ENCODE measurements at places on chromosomes 16 and 17. TPM values are rescaled to one million over a fixed set of nuclear protein-coding genes. Genes with fewer than 3 reads are reported as not detected.
A peak's percentile ranks its signal among the peaks of the same experiment; 100 is the strongest.

Gene MFAP4
- 119 TPM for total RNA-seq

Gene TBC1D3E
- total RNA-seq, result not detected

Gene RASD1
- 5.8 TPM for total RNA-seq

Gene CHD9NB
- total RNA-seq, result 2.2 TPM

Gene MT1B
- not detected for total RNA-seq

Gene MGAT5B
- 1.7 TPM for total RNA-seq

Gene EVI2A
- total RNA-seq, result 2.7 TPM

Gene TSNAXIP1
- total RNA-seq, result 2.5 TPM

Gene SOX9
- total RNA-seq, result 21.4 TPM

DNA sequence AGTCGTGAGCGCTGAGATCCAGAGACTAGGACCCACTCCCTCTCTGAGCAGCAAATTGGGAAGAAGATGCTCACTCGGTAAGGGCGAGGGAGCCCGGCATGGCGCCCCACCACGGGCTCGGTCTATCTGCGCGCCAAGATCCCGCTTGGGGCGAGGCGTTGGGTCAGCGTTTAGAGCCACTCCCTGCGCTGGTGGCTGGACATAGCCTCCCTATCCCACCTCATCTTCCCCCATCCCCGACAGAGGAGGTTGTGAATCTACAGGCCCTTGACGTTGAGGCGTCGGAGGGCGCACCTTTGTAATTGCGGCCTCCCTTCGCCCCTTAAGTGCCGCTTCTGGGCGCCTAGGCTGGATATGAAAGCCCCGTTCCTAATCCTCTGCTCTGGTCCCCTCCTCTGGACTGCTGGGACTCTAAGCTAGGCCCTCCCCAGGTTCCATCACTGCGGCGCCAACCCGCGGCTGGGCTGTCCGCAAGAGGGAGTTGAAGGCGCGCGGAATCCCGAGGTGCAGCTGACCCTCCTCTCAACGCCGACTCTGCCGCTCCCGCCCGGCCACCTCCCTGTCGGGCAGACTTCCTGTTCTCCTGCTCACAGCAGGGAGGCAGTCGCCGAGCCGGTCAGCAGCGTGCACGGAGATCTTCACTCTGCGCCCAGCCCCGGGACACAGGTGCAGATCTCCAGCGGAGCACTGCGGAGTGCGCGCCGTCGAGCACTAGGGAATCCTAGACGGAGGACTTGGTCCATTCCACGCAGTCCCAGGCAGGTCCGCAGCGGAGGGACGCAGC lies 16.1 kb upstream of the HOXB9 start:
- no peak for DNase-seq

- no peak for DNase-seq
These were observed 68.0 kb downstream of the CBLN1 start for GRCh38 chr16:49213594-49213993.

- DNase-seq, result no peak
These were observed 21.5 kb downstream of the DCAF7 start for GRCh38 chr17:63571632-63572310.

DNA sequence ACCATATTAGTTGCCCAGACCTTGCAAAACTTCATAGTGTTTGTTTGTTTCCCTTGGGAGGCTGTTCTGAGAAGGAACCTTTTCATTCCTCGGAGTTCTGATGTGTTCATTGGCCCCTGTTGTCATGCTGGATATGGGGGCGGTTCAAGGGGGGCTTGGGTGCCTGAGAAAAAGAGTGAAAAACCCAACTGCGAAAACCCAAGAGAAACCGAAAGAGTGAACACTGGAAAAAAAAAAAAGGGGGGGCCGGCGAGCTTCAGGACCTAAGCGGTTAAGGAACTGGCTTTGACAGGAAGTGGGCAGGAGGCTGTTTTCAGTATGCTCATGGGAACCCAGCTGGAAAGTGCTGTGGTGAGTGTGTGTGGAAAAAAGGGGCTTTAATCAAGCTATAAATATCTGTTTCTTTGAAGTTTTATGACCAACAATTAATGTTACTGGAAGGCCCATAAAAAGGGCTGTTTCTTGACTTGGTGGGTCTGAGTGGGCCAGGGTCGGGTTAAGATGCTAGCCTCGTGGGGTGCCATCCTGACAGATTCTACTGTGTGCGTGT lies 510.7 kb downstream of the MAF start:
- DNase-seq, result no peak

DNA sequence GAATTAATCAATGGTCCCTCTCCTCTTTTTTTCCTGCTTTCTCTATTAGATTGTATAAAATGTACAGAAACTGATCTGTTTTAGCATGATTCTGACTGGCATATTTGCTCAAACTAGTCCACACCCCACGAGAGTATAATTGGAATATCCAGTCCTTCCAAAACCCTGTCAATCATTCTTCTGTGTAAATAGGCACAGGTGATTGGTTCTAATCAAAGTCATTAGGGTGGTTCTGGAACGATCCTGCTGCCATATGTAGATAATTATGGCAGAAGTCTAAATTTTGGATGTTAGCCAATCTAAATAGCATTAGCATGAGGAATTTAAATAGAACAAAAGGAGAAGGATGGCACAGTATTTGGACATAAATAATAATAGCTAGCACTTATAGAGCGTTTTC lies 165.7 kb downstream of the SHISA6 start:
- no peak for DNase-seq

DNA sequence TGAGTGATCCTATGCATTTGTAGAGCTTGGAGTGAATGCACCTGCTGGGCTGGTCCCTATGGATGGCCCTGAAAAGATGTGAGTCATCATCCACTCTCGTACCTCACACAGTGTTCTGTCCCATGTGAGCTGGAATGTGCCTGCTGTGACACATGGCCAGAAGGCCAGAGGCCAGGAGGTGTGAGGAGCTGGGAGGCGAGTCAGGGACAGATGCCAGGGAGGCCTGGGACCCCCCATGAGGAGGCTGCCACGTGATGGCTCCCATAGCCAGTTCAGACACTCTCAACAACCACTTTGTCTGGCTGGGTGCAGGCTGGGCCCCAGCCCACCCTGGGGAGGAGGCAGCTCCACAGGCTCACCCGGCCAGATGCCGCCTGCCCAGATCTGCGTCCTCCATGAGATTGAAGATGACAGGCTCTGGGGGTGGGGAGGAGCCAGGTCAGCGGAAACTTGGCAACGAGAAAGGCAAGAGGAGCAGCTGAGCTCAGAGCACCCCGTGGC lies 168.8 kb downstream of the C16orf78 start:
- no peak for DNase-seq

- DNase-seq, result no peak
These were observed 70.5 kb downstream of the MARF1 start for GRCh38 chr16:15572329-15573001.

GRCh38 chr16:30609002-30609925 lies 925 bp downstream of the ZNF689 start:
- DNase-seq, result peak; percentile 67

- peak; percentile 43 for DNase-seq
These were observed 2.2 kb downstream of the MIEF2 start for GRCh38 chr17:18262641-18263040.

GRCh38 chr16:2223942-2224486 lies 623 bp downstream of the E4F1 start:
- DNase-seq, result no peak

DNA sequence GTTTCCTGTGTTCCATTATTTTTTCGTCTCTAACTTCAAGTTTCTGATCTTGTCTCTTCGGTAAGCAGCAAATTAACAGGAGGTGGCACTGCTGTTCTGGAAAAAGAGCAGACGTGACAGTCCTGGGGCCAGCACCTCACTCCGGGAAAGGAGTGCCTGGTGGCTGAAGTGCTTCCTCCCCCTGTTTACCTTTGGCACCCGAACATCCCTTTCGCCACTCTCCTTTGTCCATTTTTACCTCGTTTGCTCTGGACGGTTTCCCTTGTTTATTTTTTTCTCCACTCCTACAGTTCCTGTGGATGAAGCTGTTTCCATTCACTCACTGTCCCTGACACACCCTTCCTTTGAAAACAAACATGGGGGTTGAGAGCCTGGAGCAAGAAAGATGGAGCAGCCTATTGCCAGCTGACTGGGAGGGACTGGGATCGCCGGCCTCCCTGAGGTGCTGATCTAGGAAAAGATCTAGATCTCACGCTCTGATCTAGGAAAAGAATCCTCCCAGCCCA lies 12.6 kb downstream of the SAP30BP start:
- no peak for DNase-seq

- DNase-seq, result peak; percentile 49
These were observed 8.1 kb upstream of the PPP1R27 start for GRCh38 chr17:81842725-81843504.

DNA sequence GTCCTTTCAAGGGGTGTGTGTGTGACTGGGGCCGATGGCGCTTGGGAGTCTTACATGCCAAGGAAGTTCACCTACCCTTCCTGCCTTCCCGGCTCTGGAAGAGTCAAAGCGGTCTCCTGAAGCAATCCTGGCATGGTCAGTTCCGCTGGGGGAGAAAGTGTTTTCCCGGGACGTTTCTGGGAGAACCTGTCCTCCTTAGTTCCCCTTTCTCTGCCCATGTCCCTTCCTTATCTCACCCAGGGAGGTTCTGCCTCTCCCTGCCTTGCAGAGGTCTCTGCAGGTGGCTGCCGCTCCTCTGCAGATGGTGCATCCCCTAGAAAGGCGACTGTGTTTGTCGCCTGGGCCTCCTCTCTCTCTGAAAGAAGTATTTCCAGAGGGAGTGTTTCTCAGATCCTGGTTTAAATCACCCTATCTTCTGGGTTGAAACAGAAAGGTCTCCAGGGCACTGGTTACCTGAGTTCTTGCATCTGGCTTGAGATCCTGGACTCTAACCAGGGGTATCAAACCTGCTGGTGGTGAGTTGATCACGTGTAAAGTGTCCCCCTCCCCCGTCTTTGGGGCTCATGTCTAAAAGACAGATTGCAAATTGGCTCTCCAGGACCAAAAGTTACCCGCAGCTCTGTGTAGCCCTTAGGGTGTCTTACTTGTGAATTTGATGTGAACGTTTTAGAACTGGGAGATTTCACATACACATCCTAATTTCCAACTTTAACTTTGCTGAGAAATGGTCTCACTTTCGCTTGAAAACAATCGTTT lies 1.9 kb downstream of the PRKCB start:
- DNase-seq, result no peak

GRCh38 chr17:62064791-62065563 lies at the start of gene MED13:
MED13 (minus strand) TSS chr17:62065278; CDS start chr17:62065205, 73 bp downstream.
- DNase-seq, result peak; percentile 69

GRCh38 chr16:87463722-87464690 lies 28.8 kb downstream of the ZCCHC14 start:
- no peak for DNase-seq

- DNase-seq, result no peak
These were observed 3.6 kb downstream of the RHBDF2 start for GRCh38 chr17:76497699-76497978.

GRCh38 chr17:4500191-4500571 lies 1.5 kb downstream of the SPNS2 start:
- DNase-seq, result no peak

- DNase-seq, result no peak
These were observed 87.1 kb downstream of the AIPL1 start for GRCh38 chr17:6347776-6348175.

DNA sequence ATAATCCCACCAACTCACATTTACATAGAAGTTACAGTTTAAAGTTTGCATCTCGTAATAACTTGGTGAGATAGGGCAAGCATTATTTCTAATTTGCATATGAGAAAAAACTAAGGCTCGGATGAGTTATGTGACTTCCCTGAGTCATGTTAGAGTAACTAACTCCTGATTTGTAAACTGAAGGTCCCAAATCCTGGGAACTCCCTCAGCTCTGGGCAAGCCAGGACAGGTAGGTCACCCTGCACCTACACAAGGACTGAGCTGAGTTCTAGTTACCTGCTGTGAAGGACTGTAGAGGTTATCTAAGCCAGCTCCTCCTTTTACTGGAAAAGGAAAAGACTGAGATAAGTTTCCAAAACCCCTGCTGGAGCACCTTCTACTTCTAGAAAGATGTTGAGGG lies 92.1 kb upstream of the HLF start:
- DNase-seq, result no peak

DNA sequence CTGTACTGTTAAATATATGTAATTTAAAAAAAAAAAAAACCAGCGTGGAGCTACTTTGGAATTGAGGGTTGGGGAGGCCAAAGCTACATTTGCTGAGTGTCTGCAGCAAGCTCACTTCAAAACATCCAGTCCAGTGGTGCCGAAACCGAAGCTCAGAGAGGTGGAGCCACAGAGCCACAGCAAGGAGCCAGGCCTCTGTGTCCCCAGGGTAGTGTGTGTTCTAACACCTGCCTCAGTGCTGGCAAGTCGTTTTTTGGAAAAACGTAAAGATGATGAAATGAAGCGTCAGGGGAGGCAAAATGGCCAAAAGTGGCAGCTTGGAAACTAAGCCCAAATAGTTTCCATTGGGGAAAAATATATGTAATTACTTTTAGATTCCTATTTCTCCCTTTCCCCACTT lies 36.1 kb upstream of the MRC2 start:
- no peak for DNase-seq

DNA sequence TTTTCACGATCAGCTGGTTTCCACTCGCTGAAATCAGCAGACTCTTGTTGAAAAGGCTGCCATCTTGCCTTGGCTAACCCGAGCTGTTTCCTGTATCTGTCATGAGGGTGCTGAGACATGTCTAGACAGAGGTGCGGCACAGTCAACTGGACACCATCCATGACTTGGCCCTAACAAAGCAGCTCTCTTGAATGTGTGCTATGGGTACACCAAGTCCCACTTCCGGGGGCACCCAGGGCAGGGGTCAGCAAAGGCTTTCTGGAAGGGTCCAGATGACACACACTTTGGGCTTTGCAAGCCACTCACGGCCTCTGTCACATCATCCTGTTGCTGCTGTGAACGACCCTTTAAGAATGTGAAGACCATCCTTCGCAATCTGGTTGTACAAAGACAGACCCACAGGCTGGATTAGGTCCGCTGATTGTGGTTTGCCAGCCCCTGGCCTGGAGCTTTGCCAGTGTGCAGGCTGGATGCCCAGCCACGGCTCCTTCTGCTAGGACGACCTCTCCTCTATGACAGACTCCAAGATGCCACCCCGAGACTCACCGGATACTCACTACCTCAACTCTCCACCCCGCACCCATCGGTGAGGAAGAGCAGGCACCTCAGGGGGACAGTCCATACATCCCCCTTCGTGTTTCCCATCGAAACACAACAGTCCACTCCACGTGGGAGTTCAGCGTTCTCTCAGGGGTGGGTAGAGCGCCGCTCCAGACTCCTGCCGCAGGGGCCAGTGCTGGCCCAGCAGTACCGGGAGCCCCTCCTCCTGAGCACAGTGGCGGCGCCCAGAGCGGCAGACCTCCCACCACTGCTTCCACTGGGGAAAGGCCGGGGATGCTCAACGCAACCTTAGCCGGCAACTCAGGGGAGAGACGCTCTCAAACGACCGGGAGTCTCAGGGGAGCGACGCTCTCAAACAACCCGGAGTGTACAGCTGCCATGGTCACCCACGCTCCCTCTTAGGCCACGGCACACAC lies 123.5 kb downstream of the ANKRD11 start:
- DNase-seq, result no peak

DNA sequence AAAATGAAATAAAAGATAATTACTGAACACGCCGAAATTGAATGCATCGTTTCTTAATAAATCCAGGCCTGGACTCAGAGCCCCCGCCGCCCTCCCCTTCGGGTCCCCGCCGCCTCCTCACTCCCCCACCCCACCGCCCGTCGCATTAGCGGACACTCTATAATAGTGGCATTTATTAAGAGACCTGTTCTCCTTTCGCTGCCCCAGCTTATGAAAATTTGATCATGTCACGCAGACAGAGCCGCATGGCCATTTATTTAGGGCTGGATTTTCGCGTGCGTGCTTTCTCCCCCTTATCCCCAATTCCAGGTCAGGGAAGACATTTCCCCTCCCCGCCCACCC lies 6.3 kb upstream of the HOXB2 start:
- DNase-seq, result no peak

GRCh38 chr17:17653343-17653742 lies 27.9 kb upstream of the RAI1 start:
- no peak for DNase-seq

GRCh38 chr16:89706518-89707260 lies 5.2 kb upstream of the SPATA2L start:
- DNase-seq, result no peak

All from ureter (tissue), 1 donor.